ENCODE measurements at places on chromosomes 13 and 19. TPM values are rescaled to one million over a fixed set of nuclear protein-coding genes. Genes with fewer than 3 reads are reported as not detected.

The GDF15 gene
- not detected for total RNA-seq

- no peak for DNase-seq
Observed at GRCh38 chr19:340620-341385, 3.8 kb downstream of the MIER2 start.

- DNase-seq = peak; percentile 100
Observed at GRCh38 chr19:55654323-55654867, 440 bp upstream of the U2AF2 start.

DNA sequence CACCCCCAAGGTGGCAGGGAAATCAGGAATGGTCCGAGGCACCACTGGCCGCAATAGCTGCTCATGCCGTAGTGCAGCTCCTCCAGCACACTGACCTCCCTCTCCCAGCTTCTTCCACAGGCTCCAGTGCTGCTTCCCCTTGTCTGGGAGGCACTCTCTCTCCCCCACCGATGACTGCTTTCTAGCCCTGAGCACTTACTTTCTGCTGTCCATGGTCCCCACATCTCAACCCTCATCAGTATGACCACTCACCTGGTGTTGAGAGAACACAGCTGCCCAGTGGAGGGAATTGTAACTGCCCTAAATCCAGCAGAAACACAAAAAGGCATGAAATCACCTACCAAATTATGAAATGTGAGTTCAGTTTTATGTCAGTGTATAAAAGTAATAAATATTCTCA, 28.9 kb upstream of the TPP2 start:
- no peak for DNase-seq

DNA sequence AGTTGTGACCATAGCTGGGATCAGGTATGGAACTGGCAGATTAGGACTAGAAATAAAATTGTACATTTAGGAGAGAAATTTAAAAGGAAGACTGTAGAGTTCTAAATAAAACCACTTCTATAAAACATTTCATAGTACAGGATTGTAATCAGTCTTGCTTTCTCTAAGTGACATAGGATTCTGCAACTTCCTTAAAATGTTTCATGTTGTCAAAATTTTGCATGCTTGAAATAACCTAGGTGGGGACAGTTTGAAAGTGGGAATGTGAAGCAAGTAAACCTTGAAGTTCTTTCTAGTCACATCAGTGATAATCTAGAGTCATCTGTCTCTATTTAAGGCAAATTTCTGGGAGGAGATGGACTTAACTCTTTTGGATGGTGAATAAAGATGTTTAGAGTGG, 6.7 kb downstream of the TM9SF2 start:
- DNase-seq = no peak

DNA sequence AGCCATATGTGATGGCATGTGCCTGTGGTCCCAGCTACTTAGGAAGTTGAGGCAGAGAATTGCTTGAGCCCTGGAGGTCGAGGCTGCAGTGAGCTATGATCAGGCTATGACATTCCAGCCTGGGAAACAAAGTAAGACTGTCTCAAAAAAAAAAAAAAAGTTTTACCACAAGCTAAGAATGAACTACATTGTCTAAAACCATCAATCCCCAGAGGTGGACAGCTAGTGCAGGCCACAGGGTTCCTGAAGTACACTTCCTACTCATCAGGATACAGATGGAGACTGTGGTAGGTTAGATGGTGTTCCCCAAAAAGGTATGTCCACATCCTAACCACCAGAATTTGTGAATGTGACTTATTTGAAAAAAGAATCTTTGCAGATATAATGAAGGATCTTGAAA, 63.5 kb upstream of the DOCK9 start:
- DNase-seq = no peak

The LIM2 gene
- total RNA-seq = not detected

GRCh38 chr13:95279016-95279415, 22.2 kb downstream of the ABCC4 start:
- DNase-seq = no peak

The GPR12 gene
- total RNA-seq = not detected

The CD177 gene
- not detected for total RNA-seq

DNA sequence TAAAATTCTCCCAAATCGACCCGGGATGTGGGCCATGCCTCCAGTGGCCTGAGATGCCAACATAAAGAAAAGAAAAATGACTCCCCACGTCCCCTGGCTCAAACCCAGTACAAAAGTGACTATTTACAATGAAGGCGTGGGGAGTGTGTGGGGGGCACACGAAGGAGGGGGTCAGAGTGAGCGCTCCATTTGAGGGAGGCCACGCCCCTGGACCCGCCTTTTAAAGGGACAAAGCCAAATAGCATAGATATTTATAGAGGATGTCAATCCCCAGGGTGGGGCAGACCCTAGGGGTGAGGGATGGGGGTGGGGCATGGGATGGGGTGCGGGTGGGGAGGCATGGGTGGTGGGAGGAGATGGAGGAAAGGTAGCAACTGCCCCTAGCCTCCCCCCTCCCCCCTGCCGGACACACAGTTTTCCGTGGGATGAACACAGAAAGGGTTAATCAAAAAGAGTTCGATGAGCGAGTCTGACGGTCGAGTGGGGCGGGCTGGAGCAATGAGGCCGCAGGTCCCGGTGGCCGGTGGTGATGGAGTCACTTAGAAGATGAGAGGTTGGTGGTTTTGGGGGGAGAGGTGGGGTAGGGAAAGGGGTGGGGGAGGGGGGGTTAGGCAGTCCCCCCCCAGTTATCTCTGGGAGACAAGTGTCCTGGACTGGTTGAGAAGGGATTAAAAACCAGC, 20.1 kb upstream of the NANOS2 start:
- DNase-seq = no peak

The DKKL1 gene
- total RNA-seq = not detected

DNA sequence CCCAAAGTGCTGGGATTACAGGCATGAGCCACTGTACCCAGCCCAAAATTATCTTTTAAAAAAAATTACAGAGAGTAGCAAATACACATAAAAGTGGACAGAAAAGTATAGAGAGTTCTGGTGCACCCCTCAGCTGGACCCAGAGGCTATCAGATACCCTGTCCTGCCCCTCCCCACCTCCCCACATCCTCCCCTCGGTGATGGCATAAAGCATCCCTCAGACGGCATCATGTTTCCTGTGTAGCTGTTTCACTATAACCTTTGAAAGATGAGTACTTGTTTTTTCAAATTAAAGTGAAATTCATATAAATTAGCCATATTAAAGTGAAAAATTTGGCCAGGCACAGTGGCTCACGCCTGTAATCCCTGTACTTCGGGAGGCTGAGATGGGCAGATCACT, 20.1 kb downstream of the SLC27A1 start:
- peak; percentile 51 for DNase-seq

GRCh38 chr13:48979892-48980291, 4.2 kb downstream of the FNDC3A start:
- DNase-seq = no peak

The SPACA7 gene
- total RNA-seq = not detected

The ZNF69 gene
- 0.79 TPM for total RNA-seq

The TSC22D1 gene
- 8.8 TPM for total RNA-seq

DNA sequence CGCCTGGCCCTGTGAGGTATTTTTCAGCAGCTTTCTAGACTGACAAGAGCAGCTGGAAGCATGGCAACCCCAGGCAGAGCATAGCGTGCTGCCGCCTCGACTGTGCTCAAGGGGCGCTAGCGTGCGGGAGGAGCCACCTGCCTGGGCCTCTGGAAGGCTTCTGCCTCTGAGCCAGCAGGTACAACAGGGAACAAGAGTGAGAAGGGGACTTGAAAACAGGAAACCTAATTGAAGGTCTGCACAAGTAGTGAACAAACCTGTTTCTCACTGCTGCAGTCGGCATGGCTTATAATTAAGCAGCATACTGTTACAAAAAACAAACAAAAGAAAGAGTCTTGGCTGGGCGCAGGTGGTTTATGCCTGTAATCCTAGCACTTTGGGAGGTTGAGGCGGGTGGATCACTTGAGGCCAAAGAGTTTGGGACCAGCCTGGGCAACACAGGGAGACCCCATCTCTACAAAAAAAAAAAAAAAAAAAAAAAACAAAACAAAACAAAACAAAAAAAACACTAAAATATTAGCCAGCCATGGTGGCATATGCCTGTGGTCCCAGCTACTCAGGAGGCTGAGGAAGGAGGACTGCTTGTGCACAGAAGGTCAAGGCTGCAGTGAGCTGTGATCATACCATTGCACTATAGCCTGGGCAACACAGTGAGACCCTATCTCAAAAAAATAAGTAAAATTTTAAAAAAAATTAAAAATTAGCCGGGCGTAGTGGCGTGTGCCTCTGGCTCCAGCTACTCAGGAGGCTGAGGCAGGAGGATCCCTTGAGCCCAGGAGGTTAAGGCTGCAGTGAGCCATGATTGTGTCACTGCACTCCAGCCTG, 12.6 kb upstream of the GARRE1 start:
- DNase-seq = peak; percentile 43

- DNase-seq = no peak
Observed at GRCh38 chr19:31616031-31616430, 266.8 kb upstream of the TSHZ3 start.

DNA sequence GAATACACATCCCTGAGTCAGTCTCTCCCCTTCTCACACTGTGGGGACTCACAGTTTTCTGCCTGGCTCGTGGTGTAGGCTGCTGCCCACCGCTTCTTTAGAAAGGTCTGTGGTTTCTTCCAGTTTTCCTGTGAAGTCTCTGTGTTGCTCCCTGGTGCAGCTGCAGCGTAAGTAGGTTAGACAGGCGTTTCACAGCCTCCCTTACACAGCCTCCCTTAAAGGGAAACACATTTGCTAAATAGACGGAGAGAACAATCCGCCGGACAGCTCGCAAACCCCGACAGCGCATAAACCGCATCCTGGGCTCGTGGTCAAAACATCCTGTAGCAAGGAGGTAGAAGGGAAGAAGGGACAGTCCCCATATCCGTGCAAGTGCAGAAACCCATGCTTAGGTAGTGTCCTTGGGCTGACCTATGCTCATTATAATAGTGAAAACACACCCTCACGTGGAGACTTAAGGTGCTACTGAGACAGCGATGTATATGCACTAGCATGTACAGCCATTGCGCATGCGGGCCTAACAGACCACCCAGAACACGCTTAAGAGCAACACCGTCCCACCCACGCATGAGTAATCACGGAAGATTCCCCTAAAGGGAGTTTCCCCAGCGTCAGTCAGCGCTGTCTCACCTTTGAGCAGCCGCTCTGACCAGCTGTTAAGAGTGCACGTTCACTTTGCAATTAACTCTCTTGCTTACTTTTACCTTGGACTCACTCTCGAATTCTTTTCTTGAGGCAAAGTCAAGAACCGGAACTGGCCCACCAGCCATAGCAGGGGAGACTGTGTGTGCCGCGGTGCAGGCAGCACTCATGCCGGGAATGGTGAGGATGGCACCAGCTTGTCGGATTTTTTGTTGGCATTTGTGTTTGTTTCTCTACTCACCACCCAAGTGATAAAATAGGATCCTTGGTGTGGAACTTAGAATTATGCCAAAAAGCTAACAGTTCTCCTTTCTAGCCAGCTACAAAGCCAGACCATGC, 16.6 kb downstream of the SIGLEC8 start:
- peak; percentile 95 for DNase-seq

Measured in activated naive CD4-positive, alpha-beta T cell treated with anti-CD3 and anti-CD28 coated beads for 36 hours (primary cell).